ENCODE measurements at places on chromosomes 12 and 14.

DNA sequence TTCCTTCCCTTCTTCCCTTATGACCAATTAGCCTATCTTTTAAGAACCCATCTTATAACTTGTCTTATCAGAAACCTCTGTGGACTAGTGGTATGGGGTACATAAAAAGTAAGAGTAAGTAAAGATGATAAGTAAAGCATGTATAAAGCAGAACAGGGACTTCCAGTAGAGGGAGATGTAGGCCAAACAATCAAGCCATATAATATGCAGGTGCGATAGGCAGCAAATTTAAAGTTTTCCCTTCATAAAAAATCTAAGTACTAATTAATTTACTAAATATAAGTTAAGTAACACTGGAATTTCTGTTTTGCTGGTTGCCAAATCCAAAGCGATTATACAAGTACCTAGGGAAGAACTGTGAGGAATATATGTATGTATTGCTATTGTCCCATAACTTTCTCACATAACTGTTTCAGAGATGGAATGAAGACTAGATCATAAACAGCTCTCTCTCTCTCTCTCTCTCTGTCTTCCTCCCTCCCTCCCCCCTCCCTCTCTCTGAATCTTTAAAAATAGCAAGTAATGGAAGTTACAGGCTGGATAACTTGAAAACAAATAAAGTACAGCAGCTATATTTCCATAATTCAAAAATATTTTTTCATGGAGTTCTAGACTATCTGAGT is 25.7 kb downstream of the METTL25 start:
- DNase-seq = no peak

DNA sequence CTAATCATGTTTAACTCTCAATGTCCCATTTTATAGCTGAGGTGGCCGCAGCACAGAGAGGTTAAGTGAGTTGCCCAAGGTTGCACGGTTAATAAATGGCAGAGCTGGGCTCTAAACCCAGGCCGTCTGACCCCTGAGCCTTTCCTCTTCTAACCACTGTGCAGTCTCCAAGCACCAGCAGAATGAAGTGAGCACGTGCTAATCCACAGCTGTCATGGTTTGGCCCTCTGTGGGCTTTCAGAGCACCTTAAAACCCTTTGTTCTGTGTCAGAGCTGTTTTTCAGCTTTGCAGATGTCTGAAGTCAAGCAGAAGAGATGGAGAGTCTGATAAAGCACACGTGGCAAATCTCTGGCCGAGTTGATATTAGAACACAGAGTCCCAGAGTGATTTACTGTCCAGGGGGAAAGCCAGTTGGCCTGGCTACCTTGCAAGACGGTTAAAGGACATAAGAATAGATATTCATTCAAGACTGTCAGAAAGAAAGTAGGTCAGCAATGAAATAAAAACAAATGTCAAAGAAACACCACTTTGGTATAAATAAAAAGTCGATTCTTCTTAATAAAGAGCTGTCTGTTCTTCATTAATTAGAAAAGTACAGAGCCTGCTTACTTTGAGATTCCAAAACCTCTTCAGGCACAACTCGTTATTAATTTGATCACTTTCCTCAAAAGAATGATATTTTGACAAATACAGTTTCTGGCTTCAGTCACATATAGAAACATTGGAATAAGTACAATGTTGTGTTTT is 107.3 kb downstream of the CRADD start:
- no peak for DNase-seq

- DNase-seq = no peak
Observed at GRCh38 chr12:15270591-15270990, 49.4 kb upstream of the RERG start.

DNA sequence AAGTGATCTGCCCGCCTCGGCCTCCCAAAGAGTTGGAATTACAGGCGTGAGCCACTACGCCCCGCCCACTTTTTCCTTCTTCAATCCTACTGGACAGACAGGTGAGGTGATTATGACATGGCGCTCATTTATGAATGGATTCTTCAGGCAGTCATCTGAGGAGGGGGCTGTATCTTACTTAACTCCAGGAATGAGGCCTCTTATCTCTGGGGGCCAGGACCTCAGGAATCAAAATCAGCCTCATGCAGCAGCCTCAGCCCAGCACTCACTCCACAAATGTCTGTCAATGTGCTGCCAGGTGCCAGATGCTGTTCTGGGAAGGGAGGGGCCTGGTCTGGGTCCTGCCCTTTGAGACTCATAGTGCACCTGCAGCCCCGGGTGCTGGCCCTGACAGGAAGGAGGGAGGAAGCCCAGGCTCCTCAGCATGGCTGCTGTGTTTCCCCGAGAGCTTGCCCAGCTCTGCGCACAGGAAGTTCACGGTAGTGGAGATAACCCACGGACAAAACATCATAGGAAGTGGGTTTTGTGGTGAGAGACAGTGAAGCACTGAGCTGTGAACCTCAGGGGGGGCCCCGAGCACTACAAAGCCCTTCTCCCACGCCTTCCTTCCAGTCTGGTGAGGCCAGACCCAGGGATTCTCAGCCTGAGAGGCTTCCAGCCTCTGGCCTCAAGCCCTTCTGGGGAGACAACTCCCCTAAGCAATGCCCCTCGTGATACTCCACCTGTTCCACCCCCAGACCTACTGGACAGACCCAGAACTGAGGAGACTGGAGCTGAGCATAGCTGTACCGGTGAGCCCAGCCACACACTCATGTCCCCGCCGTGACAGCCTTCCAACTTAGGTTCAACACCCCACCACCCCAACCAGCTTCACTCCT is 22.3 kb downstream of the GALNT6 start:
- DNase-seq = peak; percentile 72

DNA sequence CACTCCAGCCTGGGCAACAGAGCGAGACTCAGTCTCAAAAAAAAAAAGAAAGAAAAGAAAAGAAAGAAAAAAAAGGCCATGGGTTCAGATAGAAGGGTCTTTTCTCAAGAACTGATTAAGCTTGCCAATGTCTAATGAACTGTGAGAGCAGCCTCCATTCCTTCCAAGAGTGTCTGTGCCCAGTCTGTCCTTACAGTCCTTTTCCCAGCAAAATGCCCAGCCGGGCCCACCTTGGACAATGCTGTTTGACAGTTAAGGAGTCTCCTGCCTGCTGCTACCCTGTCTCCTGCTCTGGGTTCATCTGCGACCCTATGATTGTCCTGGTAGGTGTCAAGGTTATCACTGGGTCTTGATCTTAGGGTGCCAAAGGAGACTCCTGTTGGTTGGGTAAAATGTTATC is 21.4 kb downstream of the SYNE3 start:
- no peak for DNase-seq

GRCh38 chr12:52534482-52534881 is 14.3 kb upstream of the KRT5 start:
- no peak for DNase-seq

GRCh38 chr12:2652401-2653081 is 142.2 kb upstream of the FKBP4 start:
- DNase-seq = no peak

- DNase-seq = no peak
Observed at GRCh38 chr12:5661811-5662210, 229.9 kb downstream of the NTF3 start.

DNA sequence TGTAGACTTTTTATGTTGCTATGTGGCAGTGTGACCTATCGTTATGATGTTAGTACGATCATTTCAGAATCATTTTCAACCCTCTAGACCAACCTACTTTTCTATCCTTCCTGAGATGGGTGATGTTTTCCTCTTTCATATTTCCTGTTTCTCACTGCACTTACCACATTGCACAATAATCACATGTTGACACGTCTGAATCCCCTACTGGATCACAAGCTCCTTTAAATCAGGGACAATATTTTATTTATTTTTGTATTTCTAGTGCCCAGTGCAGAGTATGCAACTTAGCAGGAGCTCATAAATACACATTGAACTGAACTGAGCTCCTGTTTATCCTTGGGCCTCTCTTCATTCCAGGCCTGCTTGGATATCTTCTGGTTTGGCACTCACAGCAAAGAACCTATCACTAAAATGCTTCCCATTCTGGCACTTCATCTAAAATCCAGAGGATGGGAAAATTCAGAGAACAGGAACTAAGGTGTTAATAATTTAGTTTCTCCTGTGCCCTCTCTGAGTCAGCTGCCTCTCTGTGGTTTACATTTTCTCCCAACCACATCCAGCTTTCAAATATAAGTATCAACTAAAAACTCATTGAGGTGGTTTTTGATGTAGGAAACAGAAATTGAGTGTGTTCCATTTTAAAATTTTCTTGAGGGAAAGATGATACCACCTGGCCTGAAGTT is 69.4 kb upstream of the DYRK2 start:
- no peak for DNase-seq

GRCh38 chr14:20409226-20409625 is 4.1 kb downstream of the TEP1 start:
- DNase-seq = no peak

DNA sequence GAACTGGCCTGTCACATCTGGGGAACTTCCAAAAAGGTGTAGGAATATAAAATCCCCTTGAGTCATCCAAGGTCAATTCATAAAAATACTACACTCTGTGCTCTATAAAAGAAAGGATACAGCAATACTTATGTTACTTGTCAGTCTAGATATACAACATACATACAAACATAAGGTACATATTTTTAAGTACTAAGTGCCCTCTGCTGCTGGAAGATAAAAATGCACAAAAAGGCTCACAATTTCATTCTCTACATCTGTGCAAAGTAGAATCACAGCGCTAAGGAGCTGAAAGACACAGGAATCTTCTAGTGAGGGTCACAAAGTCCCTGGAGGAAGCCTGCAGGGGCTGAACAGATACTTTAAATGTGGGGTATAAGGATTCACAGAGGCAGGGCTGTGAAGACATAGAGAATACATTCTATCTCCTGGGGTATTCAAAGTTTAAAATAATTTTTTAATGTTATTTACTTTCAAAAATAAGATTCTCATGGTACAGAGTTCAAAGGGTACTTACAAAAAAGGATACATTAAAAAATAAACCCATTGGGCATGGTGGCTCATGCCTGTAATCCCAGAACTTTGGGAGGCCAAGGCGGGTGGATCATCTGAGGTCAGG is 10.2 kb upstream of the GOLGA5 start:
- no peak for DNase-seq

GRCh38 chr14:51871846-51872245 is 11.4 kb downstream of the GNG2 start:
- no peak for DNase-seq

GRCh38 chr12:27272373-27273028 is 28.4 kb downstream of the STK38L start:
- no peak for DNase-seq

- DNase-seq = no peak
Observed at GRCh38 chr12:121144416-121144914, 11.8 kb downstream of the P2RX7 start.

DNA sequence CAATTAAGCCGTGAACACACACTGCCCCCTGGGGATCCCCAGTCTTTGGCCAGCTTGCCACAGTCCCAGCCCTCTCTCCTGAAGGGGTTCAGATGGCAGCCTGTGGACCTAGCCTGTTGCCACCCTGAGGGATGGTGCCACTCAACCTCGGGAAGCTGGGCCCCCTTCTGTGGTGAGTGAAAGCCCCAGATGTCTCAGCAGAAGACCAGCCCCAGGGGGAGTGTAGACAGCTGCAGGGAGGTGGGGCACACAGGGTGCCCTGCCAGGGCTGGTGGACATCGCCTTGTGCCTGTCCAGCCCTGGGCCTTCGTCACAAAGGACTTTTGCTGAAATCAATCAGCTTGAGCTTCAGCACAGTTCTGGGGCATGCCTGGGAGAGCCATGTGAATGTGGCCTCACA is 32.4 kb downstream of the C14orf132 start:
- no peak for DNase-seq

GRCh38 chr12:39902821-39903220 is 203.1 kb downstream of the SLC2A13 start:
- no peak for DNase-seq

GRCh38 chr12:54363618-54364017 is 668 bp downstream of the GPR84 start:
- no peak for DNase-seq

GRCh38 chr12:31588976-31589375 is 2.0 kb downstream of the DENND5B start:
- no peak for DNase-seq

DNA sequence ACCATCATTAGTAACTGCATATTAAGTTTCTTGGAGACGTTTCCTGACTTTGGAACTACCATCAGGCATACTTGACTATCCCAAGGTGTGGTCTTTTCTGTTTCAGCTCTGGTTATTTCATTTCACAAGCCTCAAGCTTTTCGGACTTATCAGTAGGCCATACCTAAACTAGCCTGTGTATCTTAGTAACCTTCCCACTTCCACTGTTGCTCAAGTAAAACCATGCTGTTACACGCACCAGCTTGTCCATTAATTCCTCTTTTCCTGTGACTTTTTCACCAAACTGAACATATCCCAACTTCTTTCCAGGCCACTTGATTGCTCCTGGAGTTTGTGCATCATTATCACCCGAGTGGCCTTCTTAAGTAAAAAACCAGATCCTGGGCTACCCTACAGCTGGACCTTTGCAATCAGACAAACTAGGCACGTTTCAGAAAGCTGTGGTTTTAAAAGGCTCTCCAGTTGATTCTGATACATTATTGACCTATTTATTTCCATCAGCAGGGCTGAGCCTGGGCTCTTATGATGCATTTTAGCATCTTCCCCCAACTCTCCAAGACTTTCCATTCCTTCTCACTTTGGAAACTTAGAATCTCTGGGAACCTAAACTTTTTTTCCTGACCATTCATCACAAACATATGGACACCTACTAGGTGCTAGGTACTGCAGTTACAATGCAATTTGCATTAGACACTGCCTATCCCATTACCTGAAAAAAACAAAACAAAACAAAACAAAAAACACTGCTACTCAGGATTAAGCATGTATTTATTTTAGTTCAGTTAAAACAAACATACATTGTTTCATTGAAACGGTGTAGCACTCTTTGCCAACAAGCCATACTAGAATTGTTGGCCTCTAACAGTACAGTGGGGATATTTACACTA is 14.9 kb downstream of the SLC38A2 start:
- no peak for DNase-seq

- DNase-seq = no peak
Observed at GRCh38 chr12:65997056-65997455, 133.5 kb downstream of the LLPH start.

DNA sequence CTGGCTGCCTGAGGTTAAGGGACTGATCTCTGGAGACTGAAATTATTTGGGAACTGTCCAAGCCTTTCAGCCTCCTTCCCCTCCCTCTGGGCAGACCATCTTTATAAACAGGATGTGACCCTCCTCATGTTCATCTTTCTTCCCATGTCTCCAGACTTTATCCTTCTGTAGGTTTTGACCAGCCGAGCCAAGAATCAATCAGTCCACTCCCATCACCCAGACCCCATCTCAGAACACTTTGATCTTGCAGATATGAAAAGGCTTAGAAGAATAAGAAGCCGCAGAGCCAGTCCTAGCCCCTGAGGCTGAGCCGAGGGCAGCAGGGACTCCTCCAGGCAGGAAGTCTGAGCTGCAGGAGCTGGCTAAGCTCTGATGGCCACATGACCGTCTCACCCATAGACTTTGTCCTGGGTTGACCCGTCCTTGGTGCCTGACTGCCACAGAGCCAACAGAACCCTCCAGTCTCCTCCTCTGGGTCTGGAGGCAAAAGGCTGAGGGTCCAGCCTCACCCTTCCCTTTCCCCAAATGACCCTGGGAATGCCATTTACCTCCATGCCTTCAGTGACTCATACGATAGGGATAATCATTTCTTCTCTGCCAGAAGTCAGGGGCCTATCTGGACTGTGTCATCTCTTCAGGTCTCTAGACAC is 1.6 kb downstream of the KRT71 start:
- no peak for DNase-seq

Data from stimulated activated CD4-positive, alpha-beta T cell treated with anti-CD3 and anti-CD28 coated beads, TNF-alpha, amount 100 ng/mL, for 48 hours (primary cell).